ENCODE measurements at places on chromosomes 5 and 9.

- DNase-seq: peak; percentile 72
Measured at GRCh38 chr9:132094314-132094791, 14.7 kb upstream of the MED27 start.

- no peak for DNase-seq
Measured at GRCh38 chr5:53749621-53750020, 189.2 kb downstream of the NDUFS4 start.

- DNase-seq: no peak
Measured at GRCh38 chr9:137141050-137141810, 2.3 kb downstream of the GRIN1 start.

DNA sequence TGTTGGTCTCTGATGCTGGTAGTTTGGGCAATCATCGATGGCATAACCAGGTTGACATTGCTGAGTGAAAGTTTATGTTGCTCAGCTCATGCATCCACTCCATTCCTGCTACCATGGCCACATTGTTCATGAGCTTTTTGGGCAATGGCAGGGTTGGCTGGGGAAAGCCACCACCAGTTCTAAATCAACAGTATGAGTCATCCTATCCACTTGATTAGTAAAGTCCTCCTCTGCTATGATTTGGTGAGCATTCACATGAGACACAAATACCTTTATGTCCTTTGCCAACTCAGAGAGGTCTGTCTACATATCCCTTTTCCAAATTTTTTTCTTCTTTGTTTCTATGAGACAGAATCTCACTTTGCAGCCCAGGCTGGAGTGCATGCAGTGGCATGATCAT lies 129.7 kb upstream of the FBN2 start:
- no peak for DNase-seq

- no peak for DNase-seq
Measured at GRCh38 chr5:7436521-7436920, 40.6 kb downstream of the ADCY2 start.

DNA sequence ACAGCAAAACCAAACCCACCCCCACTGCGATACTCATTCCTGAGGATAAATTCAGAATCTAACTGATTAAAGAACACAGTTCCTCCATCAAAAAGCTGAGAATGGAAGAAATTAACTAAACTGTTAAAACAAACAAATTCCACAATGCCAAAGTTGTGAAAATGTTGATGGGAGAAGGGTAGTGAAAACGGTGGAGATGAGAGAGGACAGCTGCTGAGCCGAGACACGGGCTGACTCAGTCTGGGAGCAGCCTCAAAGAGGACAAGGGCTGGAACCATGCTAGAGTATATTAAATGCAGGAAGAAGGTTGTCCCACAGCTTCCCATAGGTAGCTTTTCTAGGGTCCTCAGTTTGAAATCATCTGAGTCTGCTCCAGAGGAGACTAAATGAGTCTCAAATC lies 14.3 kb downstream of the ADAMTS12 start:
- no peak for DNase-seq

DNA sequence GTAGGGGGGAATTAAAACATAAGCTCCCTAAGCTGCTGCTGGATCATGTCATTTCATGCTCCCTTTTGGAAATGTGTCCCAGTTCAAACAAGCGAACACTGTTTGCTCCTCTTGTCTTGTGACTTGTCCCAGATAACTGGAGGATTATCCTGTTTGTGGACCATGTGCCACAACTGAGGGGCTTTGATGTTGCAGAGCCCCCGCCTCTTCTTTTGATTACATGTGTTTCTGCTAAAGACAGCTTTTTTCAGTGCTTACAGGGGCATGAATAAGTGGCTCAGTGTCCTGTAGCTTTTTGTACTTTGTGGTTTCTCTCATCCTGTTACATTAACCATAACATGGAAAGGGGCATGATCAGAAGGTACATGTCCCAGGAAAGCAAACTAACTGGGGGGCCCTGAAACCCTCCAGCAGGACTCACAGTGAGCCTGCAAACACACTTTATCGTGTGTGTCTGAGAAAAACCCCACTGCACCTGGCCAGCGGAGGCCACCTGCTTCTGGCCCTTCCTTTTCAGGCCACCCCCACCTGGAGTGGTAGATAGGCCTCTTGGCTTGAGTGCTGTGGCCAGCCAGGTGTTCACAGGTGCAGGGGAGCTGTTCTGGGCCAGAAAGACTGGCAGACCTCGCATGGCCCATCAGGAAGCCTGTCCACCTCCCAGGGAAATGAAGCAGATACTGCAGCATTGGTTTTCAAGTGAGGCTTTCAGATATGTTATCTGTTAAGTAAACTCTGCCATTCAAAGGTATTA lies 285.6 kb downstream of the FANCC start:
- DNase-seq: no peak

- no peak for DNase-seq
Measured at GRCh38 chr9:80025796-80026520, 454.2 kb downstream of the TLE4 start.

GRCh38 chr5:97501286-97501964 lies 318.4 kb upstream of the RIOK2 start:
- no peak for DNase-seq

GRCh38 chr9:90813046-90813445 lies 11.4 kb downstream of the SYK start:
- no peak for DNase-seq

DNA sequence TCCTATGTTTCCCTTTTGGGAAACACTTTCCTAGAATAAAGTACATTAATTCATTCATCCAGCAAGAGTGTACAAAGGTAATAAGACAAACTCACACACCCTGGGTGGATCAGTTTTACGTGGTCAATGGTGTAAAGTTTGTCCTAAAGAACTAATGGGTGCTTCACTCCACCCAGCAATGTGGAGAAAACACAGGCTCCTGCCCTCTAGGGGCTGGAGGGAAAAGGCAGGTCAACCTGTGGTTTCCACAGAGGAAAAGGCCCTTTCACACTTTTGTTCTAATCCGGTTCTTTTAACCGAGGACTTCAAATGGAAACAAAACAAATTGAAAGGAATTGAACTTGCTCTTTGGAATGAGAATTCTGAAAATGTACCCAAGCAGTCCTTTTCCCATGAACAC lies 80.9 kb upstream of the SPOCK1 start:
- no peak for DNase-seq

- no peak for DNase-seq
Measured at GRCh38 chr9:131801810-131802209, 61.9 kb upstream of the RAPGEF1 start.

DNA sequence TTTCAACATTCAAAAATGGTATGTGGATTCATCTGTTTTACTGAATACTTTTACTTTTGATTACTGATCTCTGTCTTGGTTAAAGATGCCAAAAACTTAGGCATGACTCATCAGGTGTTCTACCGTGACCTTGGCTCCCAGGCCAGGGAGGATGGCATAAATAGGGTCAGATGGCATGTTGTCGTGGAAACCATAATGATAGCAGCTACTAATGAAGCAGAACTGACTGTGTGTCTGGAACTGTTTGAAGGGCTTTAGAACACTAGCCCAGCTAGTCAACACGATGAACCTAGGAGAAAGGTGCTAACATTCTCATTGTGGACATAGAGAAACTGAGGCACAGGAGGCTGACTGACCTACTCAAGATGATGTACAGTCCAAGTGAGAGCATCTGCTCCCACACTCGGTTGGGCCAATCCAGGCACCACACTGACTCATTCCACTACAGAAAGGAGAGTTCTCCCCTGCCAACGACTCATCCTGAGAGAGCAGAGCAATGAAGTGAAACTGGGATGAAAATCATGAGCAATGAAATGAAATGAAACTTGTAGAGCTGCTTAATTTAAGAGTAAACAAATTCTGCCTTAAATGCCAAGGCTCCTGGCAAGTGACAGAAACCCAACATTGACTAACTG lies 116.0 kb downstream of the TENT4A start:
- no peak for DNase-seq

DNA sequence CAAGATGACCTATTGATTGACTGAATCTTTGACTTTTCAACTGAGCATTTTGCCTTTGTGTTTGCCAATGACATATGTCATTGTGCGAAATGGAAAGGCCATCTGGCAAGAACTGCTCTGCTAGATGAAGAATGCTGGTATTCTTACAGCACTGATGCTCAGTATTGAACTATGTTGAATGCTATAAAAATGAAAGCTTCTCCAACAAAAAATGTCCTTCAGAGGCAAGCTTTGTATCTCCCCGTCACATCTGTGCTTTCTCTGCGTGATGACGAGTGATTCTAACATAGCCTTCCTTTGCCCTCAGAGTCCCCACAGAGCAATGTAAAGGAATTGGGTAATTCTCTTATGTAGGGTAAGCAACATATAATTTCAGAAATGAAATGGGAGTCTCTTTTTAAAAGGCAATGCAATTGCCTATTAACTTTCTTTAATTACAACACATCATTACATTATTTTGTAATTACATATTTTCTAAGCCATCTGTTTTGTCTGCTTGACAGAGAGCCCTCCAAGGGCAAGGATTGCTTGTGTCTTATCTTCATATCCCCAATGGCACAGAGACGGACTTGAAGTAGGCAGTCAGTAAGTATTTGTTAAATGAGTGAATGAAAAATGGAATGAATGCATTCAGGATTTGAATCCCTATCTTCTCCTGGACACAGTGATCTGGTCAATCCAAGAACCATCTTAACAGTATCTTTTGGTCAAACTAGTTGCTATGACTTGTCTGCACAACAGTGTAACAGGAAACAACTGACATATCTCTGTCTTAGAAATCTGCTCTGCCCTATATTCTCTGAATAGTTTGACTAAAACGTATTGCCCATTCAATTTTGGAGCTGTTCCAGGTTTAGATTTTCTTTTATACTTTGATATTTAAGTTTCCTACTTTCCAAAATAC lies 46.1 kb downstream of the ENC1 start:
- DNase-seq: peak; percentile 67

- no peak for DNase-seq
Measured at GRCh38 chr9:77454663-77455062, 193.5 kb downstream of the GNA14 start.

- peak; percentile 40 for DNase-seq
Measured at GRCh38 chr5:16160706-16161105, 18.9 kb downstream of the MARCHF11 start.

- DNase-seq: no peak
Measured at GRCh38 chr9:107054146-107054545, 191.2 kb downstream of the ZNF462 start.

DNA sequence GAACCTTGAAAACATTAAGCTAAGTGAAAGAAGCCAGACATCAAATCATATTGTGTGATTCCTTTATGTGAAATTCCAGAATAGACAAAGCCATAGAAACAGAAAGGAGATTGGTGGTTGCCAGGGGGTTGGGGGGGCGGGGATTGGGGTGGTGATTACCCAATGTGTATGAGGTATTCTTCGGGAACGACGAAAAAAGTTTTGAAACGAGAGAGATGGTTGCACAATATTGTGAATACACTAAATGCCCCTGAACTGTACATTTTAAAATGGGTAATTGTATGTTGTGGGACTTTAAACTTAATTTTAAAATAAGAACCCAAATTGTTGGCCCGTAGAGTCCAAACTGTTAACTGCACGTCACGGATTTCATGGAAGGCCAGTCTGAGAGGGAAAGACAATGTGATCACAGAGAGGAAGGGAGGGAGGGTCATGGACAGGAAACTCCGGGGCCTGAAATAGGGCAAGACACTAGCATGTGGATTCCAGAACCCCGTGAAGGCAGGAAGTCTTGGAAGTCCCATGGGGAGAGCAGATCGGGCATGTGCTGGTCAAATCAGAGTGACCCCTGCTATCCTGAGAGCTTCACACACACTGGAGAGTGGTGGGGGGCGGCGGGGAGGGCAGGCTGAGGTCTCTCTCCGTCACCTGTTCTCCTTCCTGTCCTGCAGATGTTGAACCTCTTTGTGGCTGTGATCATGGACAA lies 218.4 kb downstream of the CACNA1B start:
- no peak for DNase-seq

- DNase-seq: no peak
Measured at GRCh38 chr9:92747459-92748232, 17.0 kb downstream of the BICD2 start.

GRCh38 chr9:92948038-92948534 lies 763 bp downstream of the FGD3 start:
- no peak for DNase-seq

GRCh38 chr9:112873773-112874405 lies 16.8 kb downstream of the SLC46A2 start:
- no peak for DNase-seq

DNA sequence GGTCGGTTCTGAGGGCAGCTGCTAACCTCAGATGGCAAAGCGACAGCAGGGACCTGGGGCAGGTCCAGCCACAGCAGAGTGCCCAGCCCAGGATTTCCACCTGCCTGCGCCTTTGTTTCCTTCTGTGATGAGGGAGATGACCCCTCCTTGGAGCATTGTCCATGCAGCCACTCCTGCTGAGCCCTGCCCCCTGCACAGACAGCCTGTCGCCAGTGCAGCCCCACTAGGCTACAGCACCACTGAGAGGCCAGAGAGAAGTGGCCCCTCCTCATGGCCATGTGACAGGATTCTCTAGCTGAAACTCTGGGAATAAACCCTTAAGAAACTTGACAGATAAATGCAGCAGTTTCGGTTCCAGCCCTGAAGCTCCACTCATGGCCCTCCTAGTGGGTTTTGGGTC lies 10.5 kb upstream of the MRNIP start:
- no peak for DNase-seq

GRCh38 chr9:136231478-136232297 lies 13.9 kb downstream of the QSOX2 start:
- DNase-seq: no peak

DNA sequence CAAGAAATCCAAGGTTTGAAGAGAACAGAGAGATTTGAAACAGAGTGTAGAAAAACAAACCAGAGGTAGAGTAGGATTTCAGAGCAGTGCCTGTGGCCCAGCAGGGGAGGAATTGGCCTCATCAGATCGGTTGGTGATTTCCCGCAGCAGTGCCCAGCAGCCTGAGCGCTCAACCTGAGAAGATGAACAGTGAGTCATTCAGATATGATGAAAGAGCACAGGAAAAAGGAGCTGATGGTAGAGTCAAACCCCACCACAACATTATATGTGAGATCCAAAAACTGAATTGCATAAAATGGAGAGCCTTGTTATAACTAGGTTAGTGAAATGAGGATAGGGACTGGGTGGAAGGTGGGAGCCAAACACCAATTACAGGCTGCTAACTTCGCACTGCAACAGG lies 248.9 kb downstream of the PIK3R1 start:
- DNase-seq: peak; percentile 74

Measured in NCI-H226 (cell line).